T1000 (cell line): ENCODE measurements at places on chromosomes 6 and 20.

GRCh38 chr6:167644412-167645132 is 182.1 kb upstream of the AFDN start:
- DNase-seq: no peak

- DNase-seq: no peak
Observed at GRCh38 chr6:86943819-86944407, 6.6 kb downstream of the HTR1E start.

GRCh38 chr20:36179170-36179945 is 24.8 kb downstream of the EPB41L1 start:
- DNase-seq: no peak

- DNase-seq: no peak
Observed at GRCh38 chr6:163943607-163944385, 529.3 kb downstream of the QKI start.
